ENCODE measurements at places on chromosomes 12 and 14.

- no peak for DNase-seq
Measured at GRCh38 chr12:46373301-46374296, 1.0 kb upstream of the SLC38A2 start.

- DNase-seq = no peak
Measured at GRCh38 chr14:74462993-74463392, 30.1 kb downstream of the NPC2 start.

DNA sequence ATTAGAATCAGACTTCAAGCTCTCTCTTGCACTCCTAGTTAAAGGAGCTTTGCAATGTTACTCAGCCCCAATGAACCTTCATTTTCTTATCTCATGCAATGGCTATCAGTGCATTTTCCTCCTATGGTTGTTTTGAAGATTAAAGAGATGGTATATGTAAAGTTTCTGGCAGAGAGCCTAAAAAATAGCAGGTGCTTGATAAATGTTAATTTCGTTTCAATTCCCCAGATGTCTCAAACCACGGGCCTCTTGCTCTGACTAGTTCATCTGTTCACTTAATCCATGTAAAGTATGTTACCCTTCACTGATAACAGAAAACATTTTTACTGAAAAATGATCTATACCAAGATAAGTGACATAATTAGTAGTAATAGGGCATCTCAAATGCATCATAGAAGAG, 735.4 kb upstream of the USP15 start:
- DNase-seq = no peak

DNA sequence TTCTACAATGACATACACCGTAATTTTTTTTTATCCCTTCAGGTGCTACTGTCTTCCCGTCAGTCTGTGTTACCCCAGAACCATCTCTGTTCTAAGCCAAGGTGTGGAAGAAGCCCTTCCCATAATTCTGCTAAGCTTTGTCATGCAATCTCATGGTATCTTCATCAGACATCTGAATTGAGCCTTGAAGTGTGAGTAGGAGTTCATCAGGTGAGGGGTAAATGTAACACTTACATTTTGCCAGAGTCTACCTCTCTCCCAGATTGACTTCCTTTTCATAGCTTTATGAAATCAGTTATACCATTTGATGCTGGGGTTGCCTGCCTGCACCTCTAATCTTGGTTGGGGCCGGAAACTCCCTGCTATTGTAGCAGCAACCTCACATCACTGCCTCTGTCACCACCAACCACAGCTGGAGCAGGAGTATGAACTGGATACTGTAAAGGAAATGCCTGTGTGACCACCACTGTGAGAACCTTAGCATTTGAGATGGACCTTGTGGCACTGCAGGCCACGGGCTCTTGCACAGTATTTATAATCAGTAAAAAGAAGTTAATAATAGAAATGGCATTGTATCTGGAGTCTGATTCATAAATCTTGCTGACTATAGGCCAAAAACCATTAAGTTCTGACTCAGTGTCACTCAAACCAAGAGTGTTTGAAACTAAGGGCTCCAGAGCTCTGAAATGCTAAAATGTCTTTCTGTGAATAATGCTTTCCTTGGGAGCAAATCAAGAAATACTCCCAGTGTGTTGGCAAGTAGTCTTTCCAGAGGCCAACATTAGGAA, 58.7 kb upstream of the STK38L start:
- no peak for DNase-seq

GRCh38 chr12:47095446-47096236, 15.9 kb upstream of the AMIGO2 start:
- no peak for DNase-seq

DNA sequence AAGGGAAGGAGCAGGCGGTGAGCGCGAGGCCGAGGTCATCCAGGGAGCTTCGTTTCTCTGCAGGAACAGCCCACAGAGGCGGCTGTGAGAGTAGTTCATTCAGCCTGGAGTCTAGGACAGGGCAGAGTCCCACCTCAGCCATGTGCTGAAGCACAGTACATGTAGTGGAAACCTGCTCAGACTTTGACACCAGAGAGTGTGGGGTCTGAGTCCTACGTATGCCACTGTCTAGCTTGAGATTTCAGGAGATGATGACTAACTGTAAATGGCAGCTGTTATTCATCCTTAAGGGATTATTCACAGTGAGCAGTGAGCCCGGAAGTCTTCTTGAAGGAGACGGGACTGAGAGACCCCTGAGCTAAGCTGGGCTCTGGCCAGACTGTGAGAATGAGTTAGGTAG, 938 bp upstream of the SLC6A13 start:
- no peak for DNase-seq

DNA sequence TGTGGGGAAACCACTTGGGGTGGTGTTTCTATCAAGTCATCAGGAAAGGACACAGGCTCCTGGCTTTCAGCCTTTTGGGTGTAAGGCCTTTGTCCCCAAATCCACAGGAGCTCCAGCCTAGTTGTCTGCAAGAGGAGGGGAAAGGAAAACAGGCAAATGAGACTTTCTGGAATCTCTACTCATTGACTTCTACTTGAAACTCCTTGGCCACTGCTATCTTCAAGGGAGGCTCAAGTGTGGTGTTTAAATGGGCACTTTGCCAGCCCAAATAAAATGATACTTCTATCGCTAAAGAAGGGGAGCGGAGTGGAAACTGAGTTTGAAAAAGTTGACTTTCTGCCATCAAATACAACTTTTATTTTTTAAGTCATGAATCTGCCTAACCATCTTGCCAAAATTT, 445.9 kb upstream of the RGS6 start:
- no peak for DNase-seq

DNA sequence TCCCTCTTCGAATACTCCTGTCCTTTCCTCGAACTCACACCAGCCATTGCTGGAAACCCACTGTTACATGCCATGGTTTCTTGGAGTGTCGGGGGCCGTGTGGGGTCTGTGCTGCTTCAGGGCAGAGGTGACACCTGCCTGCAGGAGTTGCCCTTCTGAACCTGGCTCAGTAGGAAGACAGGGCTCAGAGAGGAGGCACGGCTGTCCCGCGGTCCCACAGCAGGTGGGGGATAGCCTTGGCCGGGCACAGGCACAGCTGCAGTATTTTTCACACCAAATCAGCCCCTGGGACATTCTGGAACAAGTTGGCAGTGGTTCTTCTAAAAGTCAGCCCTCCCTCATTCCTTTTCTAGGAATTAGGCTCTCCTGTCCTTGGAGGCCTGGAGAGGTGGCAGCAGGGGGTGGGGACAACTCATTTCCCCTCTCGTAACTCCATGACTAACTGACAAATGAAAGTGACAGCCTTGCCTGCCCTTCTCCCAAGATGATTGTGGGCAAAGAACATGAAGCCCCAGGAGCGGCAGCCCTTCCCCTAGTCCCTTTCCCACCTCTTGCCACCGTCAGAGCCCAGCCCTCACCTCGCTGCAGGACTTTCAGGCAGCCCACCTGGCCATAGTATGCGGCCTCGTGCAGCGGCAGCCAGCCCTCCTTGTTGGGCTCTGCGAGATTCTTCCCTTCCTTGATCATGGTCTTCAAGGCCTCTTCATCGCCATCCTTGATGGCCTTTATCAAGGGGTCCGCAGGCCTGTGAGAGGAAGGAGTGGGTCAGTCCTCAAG, 22.4 kb downstream of the ASB2 start:
- no peak for DNase-seq

DNA sequence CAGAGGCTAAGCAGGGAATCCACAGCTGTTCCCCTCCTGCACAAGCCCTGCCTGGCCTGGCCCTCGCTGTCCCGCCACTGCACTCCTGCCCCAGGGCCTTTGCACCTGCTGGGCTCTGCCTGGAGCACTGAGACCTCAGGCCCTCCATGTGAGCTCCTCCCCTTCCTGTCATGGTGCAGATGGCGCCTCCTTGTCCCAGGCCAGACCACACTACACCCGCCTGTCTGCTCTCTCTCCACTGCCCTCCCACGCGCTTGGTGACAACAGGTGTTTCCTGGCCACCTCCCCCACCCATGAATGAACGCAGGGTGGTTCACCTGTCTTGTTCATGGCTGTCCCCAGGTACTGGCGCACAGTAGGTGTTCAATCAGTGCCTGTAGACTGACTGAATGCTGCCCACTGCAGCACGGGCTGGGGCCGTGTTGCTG, 82.9 kb downstream of the NCOR2 start:
- no peak for DNase-seq

All from inflammatory macrophage treated with lipopolysaccharide for 1 hour (primary cell).